ENCODE measurements at places on chromosomes 1 and 21.

- DNase-seq: no peak
These were observed 2.7 kb upstream of the HDGF start for GRCh38 chr1:156754219-156754618.

- DNase-seq: no peak
These were observed 4.2 kb downstream of the TTC39A start for GRCh38 chr1:51325878-51326755.

DNA sequence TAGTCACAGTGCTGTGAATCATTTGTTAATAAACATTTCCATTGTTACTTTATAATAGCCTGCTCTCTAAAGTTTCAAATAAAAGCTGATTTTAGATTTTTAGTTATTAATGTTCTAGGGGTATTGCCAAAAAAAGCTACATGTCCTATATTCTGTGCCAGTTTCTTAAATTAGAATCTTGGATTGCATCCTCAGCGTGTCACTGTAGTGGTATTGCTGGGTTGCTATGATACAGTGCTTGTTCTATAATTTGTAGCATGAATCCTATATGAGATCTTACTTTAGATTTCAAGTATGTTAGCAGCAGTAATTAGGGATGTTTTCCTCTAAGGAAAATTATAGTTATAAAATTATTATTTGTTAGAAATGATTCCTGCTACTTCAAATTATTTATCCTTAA lies 16.4 kb downstream of the PPP2R5A start:
- no peak for DNase-seq

- DNase-seq: no peak
These were observed 513.5 kb downstream of the LMO4 start for GRCh38 chr1:87842156-87842555.

DNA sequence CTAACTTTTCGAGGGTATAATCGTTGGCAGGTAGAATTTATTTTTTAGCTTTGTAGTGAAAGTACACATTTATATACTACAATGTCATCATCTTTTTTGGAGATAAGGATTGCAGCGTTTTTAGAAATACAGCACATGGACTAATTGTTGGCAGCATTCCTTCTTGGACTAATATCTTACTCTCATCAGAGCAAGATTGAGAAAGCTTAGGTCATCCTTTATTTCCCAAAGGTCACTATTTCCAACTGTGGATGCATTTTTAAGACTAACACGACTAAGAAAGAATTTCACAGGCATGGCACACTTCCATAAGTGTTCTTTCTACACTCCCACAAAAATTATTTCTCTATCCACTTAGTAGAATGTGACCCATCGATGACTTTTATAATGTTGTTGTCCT lies 732.3 kb downstream of the NCAM2 start:
- DNase-seq: no peak
